ENCODE measurements at places on chromosomes 2 and 18.

DNA sequence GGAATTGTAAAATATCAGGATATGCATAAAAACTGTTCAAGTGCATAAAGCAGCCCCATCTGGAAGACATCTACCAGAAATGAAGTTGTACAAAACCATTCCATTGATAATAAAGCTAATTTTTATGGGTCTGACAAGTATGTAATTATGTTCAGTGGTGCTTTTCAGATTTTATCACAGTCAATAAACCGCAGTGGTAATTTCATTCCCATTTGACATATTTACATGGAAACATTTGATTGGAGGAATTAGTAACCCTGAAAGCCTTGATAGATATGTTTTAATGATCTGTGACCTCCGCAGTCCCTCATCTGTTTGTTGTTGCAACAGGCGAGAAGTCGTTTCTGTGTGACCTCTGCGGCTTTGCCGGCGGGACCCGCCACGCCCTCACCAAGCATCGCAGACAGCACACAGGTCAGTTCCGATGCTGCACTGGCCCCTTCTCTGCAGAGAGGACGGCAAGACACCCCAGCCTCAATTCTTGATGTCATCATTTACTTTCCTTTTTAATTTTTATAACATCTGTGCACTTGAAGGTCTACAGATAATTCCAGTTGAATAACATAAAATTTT is 283.1 kb downstream of the ZNF407 start:
- no peak for DNase-seq

GRCh38 chr2:68468801-68469200 is 1.4 kb downstream of the APLF start:
- no peak for DNase-seq

- DNase-seq = no peak
These were observed 51.3 kb upstream of the CERS6 start for GRCh38 chr2:168404764-168405163.

- no peak for DNase-seq
These were observed 50.4 kb downstream of the TTN start for GRCh38 chr2:178756843-178757242.

DNA sequence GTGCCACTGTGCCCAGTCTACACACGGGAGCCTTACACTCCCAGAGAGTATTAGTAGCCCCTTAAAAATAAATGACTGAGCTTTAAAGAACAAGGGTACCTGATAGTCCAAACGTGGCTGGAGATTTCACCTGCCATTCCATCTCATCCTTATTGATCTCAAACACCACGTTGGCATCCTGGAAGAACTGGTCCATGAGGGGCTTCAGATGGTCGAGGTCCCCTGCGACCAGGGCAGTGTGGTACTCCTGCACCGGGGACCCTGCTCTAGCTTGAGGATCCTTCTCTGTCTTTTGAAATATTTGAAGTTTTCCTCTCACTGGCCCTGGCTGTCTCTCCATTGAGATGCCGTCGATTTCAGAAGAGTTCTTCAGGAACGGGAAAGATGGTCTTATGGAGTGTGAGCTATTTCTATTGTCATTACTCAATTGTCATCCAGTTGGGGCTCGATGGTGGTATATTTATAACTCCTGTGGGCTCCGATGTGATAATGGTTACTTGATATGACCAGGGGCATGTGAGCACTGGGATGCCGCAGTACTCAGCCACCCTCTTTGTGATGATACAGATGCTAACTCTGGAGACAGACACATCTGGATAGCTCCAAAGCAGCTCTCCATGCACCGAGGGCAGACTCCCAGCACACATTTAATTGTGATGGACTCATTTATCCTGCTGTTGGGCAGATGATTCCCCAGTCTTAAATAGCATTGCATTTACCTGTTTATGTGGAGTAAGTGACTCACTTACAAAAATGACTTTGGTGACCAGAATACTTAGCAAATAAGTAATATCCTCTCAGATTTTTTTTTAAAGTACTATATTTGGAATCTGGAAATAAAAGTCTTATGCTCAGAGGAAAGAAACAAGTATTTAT is 22.8 kb downstream of the ASB18 start:
- DNase-seq = no peak
